ENCODE measurements at places on chromosomes 6 and 20.

- DNase-seq: no peak
These were observed 111.7 kb downstream of the TNFRSF21 start for GRCh38 chr6:47197682-47198640.

DNA sequence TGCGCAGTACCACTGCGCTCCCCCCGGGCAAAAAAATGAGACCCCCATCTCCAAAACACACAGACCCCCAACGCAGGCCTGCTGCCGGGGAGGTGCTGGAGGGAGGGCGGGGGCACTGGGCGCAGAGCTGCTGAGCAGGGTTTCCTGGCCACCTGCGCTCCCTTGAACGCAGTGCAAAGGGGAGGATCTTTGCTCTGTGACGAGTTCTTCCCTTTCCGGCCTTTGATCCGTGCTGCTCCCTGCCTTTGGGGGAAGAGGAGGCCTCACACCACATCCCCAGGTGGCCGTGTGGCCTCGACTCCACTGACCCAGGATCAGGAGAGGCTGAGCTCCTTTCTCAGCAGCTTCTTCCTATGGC, 8.9 kb upstream of the COL20A1 start:
- DNase-seq: no peak

GRCh38 chr20:63544241-63544957, 3.1 kb downstream of the SRMS start:
- DNase-seq: no peak

- DNase-seq: no peak
These were observed 88.0 kb downstream of the CDS2 start for GRCh38 chr20:5214826-5215225.

DNA sequence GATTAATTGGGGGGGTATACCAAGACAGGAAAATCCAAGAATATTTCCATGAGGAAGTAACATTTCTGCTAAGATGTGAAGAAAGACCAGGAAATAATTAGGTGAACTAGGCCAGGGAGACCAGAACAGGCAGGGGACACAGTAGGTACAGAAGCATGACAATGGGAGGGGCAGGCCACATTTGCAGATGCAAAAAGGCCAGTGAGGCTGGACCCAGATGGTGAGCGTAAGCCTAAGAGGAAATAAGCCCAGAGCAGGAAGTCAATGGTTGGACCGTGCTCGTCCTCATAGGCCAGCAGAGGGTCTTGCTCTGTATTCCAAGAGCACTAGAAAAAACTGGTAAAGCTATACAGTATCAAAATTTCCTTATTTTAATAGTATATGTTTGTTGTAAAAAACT, 9.4 kb downstream of the CEP162 start:
- DNase-seq: no peak

DNA sequence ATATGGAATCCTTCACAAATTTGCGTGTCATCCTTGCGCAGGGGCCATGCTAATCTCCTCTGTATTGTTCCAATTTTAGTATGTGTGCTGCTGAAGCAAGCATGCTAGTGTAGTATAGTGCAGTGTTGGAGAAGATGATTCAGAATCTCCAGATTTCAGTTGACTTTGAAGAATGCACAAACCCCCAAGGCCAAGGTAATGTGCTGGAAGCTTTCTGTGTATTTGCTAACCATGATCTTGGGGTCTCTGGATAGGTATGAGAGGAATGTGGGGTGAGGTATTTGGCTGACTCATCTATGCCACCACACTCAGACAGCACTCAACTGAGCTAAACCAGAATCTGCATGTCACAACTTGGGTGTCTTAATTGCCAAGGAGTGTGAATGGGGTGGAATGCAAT, 42.6 kb upstream of the DEK start:
- DNase-seq: no peak

DNA sequence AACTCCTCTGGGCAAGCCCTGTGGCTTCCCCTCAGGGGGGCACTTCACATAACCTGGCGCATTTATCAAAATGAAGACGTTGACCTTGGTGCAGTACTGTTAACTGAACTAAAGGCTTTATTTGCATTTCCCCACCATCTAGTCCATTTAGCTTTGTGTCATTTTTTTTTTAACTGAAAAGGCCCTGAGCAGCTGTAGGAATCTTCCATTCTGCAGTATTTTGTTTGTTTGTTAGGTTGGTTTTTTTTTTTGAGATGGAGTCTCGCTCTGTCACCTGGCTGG, 10.7 kb downstream of the TMEM181 start:
- no peak for DNase-seq

DNA sequence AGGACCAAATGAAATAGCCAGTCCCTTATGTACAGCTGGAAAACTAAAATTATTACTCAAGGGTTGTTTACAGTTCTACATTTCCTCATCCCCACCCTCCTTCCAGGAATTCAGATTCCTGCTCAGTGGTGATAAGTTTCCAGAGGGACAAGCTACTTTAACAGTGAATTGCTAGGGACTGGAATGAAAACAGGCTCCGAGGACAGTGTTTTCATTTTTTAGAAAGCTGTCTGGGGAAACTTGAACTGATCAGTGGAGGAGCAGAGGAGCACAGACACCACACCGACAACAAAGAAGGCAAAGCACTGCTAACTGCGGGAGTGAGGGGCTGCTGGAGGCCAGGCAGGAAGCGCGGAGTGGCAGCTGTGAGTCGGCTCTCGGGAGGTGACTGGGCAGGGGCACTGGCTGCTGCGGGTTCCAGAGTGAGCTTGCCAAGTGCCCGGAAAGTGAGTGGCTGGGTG, 322.2 kb downstream of the ESR1 start:
- no peak for DNase-seq

- no peak for DNase-seq
These were observed 221.9 kb downstream of the ADGRG6 start for GRCh38 chr6:142523515-142524375.

DNA sequence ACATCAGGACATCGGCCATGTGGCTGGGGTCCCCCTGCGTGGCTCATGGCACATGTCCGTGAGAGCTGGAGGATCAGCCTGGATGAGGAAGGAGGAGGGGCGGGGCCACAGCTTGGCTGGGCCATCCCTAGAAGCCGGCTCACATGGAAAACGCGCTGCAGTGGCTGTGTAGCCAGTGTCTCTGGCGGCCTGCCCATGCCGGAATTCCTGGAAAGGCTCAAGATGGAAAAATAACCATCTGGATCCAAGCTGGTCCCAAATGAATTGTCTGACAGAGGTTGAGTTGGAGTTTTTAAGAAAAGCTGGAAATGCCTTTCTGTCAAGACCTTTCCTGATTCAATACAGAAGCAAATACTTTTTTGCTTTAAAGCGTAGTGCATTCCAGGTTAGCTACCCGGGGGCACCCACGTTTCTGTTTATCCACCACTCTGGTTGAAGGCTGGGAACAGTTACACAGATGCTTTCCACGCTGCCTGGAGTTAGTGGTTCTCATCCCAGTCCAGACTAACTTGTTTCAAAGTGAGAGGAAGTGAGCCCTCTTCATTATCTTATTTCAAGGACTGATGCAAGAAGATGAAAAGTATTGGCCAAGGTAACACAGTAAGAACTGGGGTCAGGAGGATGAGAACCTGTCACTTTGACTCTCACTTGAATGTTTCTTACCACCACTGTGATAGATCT, 99.0 kb downstream of the GMPR start:
- no peak for DNase-seq

GRCh38 chr20:15643713-15644112, 929.5 kb downstream of the KIF16B start:
- DNase-seq: no peak

DNA sequence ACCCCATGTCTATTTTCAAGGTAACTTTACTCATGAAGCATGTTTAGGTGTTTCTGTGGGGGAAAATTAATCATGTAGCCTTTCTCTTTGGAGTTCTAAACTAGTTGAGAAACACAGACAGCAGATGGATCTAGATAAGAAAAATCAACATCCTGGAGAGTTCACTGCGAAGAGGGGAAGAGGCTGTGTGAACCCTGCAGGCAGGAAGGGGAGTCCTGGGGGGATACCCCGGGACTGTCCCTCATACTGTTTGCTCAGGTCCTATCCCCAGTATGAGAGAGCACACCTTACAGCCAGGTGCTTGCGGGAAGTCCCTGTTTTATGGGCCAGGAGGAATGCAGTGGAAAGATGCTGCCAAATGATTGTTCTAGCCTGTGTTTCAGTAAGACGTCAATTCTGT, 32.7 kb downstream of the CHMP4B start:
- peak; percentile 17 for DNase-seq

- no peak for DNase-seq
These were observed 228.8 kb downstream of the TBC1D32 start for GRCh38 chr6:121105461-121105860.

DNA sequence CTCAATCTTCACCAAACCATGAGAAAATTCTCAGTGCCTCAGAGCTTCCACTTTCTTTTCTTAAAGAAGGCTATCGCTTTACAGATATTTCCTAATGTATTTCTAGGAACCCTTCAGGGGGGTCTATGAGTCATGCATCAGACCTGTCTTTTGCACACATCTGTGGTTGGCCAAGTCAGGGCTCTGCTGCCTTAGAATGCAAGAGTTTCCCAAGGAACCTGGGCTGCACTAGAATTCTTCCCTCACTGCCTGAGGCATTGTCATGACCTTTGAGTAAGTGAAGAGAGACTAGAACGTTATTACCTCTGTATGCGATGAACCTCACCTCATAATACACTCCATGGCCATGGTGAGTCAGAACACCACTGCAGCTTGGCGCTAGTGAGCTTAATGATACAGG, 365.0 kb upstream of the ID4 start:
- no peak for DNase-seq

- DNase-seq: peak; percentile 48
These were observed 181.2 kb upstream of the SHLD1 start for GRCh38 chr20:5569021-5569420.

DNA sequence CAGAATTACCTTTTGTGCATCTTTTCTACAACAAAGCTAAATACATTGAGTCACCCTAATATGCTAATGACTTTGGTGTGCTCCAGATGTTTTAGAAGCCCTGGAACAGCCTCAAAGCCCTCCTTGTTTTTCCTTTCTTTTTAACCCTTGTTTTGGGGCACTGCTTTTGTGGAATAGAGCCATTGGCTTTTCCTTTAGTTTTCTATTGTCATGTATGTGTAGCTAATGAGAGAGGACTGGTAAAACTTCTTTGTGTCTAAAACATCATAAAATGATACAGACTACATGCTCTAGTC, 158.8 kb downstream of the JARID2 start:
- DNase-seq: no peak

DNA sequence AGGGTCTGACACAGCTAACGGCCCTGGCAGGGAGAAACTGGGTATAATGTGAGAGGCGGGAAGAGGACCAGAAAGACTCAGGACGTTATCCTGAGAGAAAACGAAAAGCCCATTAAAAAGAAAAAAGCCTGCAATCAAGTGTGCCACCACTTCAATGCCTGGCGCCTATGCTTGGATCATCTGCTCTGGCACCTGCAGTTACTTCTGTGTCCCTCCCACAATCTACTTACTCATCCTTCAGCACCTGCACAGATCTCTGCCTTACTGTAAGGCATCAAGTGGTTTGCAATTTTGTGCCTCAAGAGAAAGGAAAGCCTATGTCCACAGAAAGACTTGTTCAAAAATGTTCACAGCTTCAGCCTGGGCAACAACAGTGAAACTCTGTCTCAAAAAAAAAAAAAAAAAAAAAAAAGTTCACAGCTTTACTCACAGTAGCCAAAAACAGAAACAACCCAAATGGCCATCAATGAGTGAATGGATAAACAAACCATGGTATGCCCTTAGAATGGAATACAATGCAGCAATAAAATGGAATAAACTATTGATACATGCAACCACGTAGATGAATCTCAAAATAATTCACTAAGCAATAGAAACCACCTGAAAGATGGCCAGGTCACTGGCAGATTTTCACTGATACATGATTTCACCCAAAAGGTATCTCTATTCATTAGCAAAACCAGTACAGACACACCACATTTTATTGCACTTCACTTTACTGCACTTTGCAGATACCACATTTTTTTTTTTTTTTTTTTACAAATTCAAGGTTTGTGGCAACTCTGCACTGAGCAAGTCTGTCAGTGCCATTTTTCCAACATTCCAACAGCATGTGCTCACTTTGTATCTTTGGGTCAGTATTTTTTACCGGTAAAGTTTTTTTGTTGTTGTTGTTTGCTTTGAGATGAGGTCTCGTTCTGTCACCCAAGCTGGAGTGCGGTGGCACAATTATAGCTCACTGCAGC, 48.6 kb downstream of the ABHD12 start:
- DNase-seq: no peak

DNA sequence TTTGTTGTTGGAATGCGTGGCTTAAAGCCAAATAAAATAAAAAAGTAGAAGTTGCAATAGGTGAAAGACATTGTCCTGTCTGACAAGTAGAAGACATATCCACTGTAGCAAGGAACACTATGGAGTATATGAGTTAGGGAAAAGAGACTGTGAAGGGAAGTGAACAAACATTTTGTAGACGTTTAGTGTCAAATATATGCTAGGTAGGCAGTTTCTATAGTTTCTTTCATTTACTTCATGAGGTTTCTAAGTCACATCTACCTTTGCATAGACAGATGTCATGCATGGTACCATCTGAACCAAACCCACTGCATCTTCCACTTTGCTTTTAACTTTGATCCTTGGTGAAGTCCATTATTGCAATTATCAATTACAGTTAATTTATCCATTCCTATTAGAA, 9.9 kb downstream of the PRIM2 start:
- DNase-seq: no peak

DNA sequence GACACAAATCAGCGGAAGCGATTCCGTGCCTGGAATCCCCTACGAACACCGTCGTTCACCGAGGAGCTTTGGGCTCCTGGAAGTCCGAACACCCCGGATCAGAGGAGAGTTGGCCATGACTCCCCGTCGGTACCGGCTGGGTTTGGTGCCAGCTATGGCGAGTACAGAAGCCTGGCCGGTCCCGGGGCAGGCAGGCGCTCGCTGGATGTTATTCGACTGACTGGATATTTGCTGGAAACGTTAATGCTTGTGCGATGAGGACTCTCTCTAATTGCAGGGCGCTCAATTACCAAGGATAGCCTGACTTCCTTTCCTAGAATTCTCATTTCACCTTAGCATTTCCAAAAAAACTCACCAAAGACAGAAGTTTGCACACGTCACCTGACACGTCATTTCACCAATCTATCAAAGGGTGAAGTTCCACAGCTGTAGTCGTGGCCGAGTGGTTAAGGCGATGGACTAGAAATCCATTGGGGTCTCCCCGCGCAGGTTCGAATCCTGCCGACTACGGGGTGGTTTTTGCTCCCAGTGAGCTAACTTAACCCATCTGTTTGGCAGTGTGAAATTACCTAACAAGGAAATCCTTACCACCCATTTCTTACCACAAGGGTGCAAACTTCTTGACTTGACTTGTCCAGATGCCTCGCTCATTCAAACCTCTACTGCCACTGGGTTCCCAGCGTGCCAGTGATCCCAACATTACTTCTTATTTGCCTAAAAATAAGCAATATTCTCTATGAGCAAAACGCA, 22.7 kb upstream of the ZNF184 start:
- no peak for DNase-seq

- DNase-seq: no peak
These were observed 77.1 kb upstream of the EMILIN3 start for GRCh38 chr20:41443691-41444090.

Data from central memory CD4-positive, alpha-beta T cell (primary cell).